ENCODE measurements at places on chromosomes 7 and 10.

DNA sequence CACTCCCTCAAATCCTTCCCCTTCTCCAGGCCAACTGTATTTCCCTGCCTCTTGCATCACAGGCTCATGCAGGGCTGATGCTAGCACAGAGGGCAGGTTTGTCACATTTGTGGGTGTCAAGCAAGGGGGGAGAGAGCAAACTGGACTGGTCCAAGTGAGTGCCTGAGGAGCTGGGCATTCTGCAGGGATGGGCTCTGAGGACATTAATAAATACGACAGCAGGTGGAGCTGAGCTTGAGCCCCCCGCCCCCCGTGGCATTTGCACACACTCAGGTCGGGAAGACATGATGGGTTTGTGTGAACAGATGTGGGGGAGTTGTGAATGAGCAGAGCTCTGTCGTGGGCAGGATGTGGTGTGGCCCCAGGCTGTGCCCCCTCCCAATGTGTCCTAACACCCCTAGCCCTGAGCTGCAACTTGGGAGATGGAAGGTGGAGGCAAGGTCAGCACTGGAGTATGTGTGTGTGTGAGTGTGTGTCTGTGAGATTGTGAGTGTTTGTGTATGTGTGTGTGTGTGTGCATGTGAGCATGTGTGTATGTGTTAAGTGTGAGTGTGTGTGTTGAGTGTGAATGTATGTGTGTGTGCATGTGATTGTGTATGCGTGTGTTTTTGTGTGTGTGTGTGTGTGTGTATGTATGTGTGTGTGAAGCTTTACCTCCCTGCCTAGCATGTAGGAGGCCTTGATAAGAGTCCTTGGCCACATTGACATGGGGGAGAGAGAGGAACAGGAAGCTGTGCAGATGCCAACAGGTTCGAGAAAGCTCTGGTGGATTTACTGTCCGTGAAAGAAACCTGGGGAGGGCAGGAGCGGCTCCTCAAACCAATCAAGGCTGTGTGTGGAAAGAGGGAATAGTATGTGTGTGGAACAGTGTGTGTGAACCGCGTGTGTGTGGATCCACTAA is 9.1 kb downstream of the RASSF4 start:
- peak; percentile 27 for DNase-seq

DNA sequence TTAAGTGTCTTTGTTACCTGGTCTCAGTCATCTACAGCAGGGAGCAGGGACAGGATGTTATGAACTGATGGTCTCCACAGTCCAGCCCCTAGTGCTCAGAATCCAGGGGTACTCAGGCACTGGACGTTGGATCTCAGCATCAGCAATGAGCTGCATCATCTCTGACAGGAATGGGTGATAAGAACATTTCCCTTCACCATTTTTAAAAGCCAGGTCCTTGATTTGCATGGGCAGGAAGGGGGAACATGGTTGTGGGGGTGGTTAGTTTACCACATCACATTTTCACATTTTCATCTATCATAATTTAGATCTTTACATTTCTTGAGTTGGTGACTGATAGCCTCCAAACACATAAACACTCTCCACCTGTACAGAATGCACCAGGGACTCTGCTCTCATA is 427.8 kb upstream of the NPVF start:
- no peak for DNase-seq

DNA sequence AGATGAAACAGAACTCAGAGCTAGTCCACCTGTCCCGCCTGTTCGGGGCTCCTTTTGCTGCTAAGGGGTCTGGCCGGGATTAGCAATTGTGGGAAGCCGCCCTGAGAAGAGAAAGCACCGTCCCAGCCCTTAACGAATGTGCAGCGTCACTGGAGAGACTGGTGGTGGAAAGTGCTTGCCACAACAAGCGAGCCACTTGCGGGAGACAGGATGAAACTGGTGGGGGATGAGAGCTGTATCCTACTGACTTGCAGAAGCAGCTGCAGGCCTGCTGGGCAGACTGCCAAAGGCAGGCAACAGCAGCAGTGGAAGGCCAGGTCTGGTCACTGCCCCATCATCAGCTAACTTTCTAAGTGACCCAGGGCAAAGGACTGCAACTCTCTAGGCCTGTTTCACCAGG is 95.4 kb downstream of the FAM53B start:
- DNase-seq: peak; percentile 63

DNA sequence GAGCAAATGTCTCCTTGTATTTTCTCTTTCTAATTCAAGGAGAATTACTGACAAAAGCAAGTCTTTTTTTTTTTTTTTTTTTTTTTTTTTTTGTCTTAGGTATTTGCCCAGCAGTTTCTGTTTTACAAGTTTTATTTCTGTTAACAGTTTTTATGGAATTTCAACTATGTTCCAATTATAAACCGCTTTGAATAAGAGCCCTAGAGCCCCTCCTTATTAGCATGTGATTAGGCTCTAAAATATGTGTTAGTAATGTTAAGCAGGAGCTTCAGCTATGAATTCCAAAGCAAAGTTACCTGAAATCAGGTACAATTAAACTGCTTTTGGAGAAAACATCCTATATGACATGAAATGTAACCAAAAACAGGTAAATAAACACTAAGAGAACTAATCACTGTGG is 997.0 kb upstream of the POT1 start:
- DNase-seq: no peak

- DNase-seq: no peak
Observed at GRCh38 chr7:39099146-39099545, 121.4 kb downstream of the POU6F2 start.

GRCh38 chr10:96073722-96074121 is 30.3 kb downstream of the CCNJ start:
- DNase-seq: no peak

DNA sequence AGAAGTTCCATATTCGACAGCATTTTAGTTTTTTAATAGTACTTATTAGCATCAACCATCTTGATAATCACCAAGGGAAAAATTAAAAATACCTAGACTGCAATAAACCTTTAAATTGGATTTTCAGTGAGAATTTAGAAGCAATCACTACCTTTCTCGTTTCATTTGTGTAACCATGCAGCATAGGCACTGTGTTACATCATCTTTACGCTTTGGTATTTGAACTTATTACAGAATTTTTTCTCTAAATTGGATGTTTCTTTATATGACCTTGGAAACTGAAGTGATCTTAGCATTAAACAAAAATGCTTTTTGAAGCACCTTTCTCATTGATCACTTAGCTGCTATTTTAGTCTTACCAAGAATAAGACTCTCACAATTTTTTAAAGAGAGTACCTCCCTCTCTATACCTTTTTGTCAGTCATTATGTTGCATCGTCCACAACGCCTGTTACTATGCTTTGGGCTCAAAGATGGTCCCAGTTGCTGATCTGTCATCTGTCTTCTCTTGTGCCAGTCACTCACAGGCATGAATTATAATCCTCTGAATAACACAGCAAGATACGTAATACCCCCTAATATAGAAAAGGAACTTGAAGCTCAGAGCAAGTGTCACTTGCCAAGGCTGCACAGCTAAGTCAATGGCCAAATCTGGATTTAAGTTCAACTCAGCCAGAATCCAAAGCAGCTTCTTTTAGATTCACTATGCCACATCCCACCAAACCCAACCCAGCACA is 19.6 kb upstream of the ASCC1 start:
- DNase-seq: no peak

All from CD4-positive, alpha-beta T cell treated with Interleukin-15 for 1 hour (primary cell).